MCF 10A (cell line): ENCODE measurements at places on chromosomes 3 and 15.

DNA sequence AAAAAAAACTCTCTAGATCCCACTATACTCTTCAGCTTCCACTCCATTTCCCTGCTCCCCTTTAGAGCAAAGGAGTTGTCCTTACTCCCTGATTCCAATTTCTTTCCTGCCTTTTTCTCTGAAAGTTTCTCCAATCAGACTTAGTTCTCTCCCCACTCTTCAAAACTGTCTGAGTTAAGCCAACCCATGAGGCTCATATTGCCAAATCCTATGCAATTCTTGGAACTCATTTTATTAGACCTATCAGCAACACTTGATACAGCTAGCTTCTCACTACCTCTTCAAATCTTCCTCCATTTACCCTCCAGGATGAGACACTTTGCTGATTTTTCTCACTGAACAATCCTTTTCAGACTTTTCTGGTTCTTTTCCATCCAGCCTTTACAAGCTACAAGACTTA is 233.1 kb downstream of the THRB start:
- no peak for DNase-seq

- DNase-seq: peak; percentile 77
Observed at GRCh38 chr15:91302588-91303439, 202.8 kb downstream of the SV2B start.

DNA sequence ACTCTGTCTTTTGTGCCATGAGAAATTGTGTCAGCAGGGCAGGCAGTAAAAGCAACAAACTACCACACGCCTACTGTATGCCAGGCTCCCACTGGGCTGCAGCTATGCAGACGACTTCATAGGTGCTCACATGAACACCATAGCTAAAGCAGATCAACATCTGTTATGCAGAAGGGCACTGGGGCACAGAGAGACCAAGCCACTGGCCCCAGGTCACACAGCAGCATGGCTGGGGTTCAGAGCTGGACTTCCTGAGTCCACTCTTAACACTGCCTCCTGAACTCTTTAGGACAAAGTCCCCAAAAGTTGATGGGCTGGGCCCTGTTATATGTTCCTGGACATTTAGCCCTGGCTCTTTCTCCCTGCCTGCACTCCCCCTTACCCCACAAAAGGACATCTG is 12.4 kb downstream of the TPRA1 start:
- DNase-seq: no peak

DNA sequence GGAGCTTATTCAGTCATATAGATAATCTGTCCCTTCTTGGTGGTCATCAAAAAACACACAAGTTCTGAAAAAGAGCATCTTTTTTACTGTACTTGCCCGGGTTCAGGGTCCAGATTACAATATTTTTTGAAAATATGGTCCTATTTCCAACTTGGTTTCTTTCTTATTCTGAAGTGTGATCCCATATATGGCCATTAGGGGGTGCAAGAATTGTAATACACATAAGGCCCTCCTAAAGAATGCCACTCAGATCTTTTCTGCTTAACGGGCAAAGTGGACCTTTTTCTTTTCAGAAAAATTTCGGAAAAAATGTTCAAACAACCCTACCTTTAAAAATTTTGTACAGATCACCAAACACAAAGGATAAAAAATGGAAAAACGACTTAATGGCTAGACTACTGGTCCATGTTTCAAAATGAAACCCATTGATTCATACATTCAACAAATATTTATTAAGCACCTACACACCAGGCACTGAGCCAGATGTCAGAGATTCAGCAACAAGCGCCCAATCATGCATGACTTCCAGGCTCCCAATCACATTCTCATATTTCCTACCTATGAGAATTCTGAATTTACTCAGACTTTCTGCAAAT is 102.0 kb upstream of the MYRIP start:
- DNase-seq: peak; percentile 43

DNA sequence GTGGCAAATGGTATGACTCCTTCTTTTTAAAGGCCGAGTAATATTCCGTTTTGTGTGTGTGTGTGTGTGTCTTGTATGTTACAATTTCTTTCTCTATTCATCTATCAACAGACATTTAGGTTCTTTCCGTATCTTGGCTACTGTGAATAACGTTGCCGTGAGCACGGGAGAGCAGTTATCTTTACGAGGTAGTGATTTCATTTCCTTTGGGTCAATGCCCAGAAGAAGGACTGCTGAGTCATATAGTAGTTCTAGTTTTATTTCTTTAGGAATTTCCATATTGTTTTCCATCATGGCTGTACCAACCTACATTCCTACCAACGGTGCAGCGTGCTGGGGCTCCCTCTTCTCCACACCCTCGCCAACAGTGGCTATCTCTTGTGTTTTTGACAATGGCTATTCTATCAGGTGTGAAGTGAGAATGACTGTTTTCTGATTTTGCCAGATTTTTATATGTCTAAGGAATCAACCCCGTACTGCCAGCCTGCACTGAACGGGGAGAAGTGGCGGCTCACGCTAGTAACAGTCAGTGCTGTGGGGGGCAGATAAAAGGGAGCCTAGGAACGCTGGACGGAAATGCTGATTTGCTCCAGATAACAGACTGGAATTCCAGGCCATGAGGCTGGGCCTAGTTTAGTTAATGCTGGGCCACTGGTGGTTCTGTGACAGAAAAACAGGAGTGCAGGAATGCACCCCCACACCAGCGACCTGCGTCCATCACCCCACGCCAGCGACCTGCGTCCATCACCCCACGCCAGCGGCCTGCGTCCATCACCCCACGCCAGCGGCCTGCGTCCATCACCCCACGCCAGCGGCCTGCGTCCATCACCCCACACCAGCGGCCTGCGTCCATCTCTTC is 168.1 kb downstream of the XXYLT1 start:
- peak; percentile 93 for DNase-seq

- DNase-seq: no peak
Observed at GRCh38 chr15:69529961-69530633, 77.5 kb downstream of the RPLP1 start.
